ENCODE measurements at places on chromosomes 4 and X.

GRCh38 chr4:829291-829690 is 3.4 kb upstream of the CPLX1 start:
- DNase-seq = no peak

DNA sequence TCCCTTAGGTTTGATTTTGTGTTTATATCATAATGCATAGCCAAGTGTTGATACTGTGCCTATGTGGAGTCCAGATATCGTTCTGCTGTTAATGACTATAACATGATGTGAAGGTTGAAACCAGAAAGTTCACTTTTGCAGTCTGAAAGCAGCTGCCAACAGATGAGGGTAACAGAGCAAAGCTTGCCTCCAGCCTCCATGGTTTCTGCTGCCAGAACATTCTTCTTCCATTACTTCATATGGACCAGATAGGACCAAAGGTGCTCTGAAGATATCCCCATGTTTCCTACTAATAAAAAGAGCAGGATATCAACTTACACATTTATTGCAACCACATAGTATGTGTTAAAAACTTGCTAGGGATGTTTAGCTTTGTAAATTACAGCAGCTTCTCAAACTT is 394.1 kb downstream of the SPRY1 start:
- DNase-seq = no peak

- no peak for DNase-seq
Observed at GRCh38 chr4:87033902-87034301, 99.1 kb downstream of the AFF1 start.

DNA sequence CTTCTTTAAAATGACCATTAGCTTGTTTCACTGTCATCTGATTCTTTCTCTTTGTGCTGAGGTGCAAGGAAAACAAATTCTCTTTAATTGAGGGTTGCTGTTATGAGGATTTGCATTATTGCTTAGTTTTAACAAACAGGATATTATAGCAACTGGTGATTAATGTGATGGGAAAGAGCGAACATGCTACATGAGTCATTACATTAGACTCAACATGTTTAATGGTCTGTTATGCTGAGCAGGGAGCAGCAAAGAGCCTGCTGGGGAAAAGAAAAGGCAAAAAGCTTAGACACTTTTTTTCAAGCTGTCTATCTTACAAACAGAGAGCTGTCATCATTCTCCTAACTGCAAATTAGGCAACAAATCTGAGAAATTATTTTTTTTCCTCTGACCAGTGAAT is 230.5 kb upstream of the LCORL start:
- no peak for DNase-seq

- no peak for DNase-seq
Observed at GRCh38 chrX:24153178-24153795, 3.8 kb downstream of the ZFX start.

DNA sequence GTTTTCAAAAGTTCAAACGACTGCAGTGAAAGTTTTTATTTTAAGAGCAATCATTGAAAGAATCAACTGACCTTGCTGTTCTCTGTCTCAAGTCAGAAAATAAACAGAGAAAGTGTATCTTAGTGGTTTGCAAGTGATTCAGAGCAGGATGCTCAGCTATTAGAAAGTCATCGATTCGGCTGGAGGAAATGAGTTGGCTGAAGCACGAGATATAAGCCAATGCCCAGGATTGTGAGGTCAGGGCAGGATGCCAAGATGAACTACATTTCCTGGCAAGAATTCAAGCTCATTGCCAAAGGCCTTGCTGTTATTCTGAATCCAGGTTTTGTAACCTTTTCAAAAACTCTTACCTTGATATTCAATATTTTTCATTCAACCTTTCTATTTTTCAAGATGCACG is 541.4 kb upstream of the BOD1L1 start:
- no peak for DNase-seq

DNA sequence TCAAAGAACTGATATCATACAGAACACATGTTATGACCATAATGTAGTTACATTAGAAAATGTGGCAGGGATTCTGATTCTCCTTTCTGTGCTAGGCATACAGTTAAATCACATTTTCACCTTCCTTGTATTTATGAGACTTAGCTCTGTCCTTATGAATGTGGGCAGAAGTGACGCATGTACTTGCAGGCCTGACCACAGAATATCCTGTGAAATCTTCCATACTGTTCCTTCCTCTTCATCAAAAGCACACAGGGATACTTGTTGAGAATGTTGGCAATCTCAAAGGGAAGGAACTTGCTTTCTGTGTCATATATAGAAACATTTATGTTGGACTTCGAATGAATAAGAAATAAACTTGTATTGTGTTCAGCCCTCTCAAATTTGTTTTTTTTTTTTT is 17.2 kb upstream of the MYOZ2 start:
- DNase-seq = no peak

DNA sequence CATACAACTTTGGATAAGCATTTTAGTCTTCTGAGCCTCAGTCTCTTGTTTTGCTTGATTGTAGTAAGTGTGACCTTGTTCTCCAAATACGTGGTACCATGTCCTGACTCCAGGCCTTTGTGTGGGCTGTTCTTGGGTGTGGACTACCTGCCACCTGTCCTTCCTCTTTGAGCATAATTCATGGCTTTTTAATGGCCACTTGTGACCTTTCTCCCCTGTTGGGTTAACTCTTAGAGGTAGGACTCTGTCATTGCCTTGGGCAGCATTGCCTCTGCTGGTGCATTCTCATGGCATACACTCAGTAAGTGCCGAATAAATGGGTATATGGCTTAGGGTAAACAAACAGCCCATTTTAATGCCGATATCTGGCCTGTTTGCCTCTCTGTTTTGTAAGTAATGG is 3.0 kb downstream of the NSD2 start:
- no peak for DNase-seq

DNA sequence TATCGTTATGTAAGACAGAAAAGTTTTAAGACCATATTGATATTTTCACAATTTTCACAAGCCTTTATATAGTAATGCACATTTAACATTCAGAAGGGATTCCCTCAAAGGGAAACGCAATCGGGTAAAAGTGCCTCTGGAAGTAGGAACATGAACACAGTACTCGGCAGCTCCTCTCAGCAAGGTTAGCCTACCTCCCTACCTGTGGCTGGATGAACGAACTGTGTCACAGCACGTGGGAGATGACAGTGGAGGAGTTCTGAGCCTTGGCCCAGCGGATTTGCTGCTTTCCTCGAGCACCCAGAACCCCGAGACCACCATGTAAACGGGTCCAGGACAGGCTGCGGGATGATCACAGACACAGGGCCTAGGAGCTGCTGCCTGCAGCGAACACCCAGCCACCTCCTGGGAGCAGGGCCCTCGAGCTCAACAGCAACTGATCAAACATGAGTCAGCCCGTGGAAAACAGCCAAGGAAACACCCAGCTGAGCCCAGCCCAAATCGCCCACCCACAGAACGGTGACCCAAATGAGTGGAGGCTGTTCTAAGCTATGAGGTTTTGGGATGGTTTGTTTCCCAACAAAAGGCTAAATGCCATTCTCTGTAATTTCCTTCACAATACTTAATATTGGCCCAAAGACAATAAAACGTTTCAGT is 30.4 kb downstream of the FAT1 start:
- DNase-seq = peak; percentile 48

DNA sequence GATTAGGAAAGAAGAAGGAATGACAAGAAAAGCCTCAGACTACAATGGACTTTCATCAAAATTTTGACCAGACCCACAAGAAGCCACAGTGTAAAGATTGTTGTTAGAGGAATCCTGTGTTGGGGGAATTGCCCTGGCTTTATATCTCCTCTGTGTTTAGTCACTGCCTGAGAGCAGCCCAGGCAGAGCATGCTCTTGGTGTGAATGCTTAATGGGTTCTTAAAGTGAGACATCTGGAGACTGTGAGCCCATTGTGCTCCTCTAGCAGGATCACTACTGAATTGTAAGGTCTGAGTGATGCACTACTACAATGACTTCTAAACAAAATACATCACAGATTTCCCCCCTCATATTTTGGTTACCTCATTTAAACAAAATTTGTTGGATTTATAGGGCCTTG is 1860.5 kb upstream of the ADGRL3 start:
- DNase-seq = no peak

- DNase-seq = no peak
Observed at GRCh38 chrX:9730752-9731151, 34.9 kb downstream of the GPR143 start.

GRCh38 chr4:159141193-159141592 is 38.3 kb downstream of the RAPGEF2 start:
- DNase-seq = no peak

DNA sequence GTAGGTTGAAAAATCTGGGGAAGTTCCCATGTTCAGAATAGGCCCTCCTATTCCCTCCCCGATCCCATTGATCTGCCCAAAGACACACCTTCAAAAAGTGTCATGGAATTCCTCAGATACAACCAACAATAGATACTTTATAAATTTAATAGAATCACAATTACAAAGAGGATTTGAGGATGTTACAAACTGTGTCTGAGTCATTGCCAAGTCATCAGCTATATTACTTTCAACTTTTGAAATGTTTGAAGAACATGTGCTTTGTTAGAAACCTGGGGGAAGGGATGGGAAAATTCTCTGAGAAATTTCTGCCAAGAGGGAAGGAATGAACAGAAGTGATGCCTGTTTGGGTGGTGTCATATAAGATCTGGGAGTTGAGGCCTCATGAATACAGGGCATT is 46.7 kb downstream of the KCNIP4 start:
- DNase-seq = no peak

- peak; percentile 52 for DNase-seq
Observed at GRCh38 chrX:9650091-9650490, 115.6 kb downstream of the GPR143 start.

DNA sequence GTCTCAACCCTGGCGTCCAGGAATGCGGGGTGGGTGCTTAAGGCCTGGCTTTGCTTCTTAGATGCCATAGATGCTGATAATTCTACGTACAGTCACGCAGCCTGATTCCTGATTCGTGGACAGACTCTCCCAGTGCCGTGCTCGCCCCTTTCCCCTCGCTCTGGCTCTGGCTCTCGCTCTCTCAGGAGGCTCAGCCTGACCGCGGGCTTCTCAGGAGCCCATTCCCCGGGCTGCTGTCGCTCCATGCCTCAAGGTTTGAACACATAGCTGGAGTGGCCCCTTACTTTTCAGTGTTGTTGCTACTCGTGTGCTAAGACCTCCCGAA is 59.2 kb upstream of the ZC4H2 start:
- DNase-seq = peak; percentile 25

- DNase-seq = no peak
Observed at GRCh38 chr4:7763788-7764187, 175.9 kb downstream of the AFAP1 start.

DNA sequence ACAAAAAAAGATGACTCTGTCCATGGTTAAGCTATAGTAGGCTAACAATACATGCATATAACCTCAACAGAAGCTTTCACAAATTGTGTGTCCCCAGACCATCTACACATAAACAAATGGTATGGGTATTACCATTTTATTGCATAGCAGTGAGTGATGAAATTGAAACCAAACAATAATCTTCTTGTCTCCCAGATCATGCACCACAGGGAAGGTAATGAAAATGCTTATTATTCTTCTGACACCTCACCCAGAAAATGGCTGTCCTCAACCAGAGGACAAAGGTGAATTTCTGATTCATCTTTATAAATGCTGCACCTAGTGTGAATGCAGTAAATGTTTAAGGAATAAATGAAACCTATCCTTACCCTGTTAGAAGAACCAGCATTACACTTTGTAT is 8.0 kb downstream of the PRSS12 start:
- DNase-seq = no peak

GRCh38 chr4:176300036-176300435 is 19.7 kb upstream of the SPCS3 start:
- no peak for DNase-seq

DNA sequence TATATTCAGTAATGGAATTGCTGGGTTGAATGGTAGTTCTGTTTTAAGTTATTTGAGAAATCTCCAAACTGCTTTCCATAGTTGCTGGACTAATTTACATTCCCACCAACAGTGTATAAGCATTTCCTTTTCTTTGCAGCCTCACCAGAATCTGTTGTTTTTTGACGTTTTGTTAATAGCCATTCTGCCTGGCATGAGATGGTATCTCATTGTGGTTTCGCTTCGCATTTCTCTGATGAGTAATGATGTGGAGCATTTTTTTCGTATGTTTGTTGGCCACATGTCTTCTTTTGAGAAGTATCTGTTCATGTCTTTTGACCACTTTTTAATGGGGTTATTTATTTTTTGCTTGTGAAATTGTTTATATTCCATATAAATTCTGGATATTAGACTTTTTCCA is 13.6 kb upstream of the MAGED4B start:
- no peak for DNase-seq

GRCh38 chrX:30702736-30703135 is 49.5 kb downstream of the GK start:
- no peak for DNase-seq

- no peak for DNase-seq
Observed at GRCh38 chr4:54961357-54961975, 163.9 kb downstream of the KDR start.

GRCh38 chr4:122900314-122900713 is 22.1 kb downstream of the NUDT6 start:
- no peak for DNase-seq

- DNase-seq = no peak
Observed at GRCh38 chrX:65971151-65971550, 68.7 kb downstream of the VSIG4 start.

DNA sequence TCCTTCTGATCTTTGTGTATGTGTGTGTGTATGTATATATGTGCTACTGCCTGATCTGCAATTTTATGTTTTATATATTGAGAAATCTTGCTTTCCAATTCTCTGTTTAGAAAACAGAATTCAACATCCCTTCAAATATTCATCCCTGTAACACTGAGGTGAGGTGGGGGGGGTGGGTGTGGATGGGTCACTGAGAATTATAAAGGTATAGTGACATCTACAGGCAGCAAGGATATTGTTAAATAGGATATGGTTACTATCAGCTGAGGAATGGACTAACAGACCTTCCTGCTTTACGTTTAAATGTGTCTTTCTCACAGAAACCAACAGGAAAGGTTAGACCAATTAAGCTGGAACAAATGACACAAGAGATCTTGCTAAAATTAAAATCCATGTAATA is 19.0 kb upstream of the MAGEB2 start:
- DNase-seq = no peak

GRCh38 chr4:111234939-111235338 is 612.1 kb upstream of the PITX2 start:
- DNase-seq = no peak
